ENCODE measurements at places on chromosomes 4 and X. TPM values are rescaled to one million over a fixed set of nuclear protein-coding genes. Genes with fewer than 3 reads are reported as not detected.

The NUP62CL gene
- total RNA-seq: 16.4 TPM

The LUZP4 gene
- not detected for total RNA-seq

The SPATA4 gene
- total RNA-seq: 0.24 TPM

The DCAF8L2 gene
- not detected for total RNA-seq

The H2BW2 gene
- not detected for total RNA-seq

The ARMCX4 gene
- 0.71 TPM for total RNA-seq

The AMOT gene
- 0.02 TPM for total RNA-seq

The BST1 gene
- 15.0 TPM for total RNA-seq

The STOX2 gene
- 2.3 TPM for total RNA-seq

The HS3ST1 gene
- 0.98 TPM for total RNA-seq

The POF1B gene
- 2.0 TPM for total RNA-seq

The ANOS1 gene
- 0.04 TPM for total RNA-seq

The DACH2 gene
- not detected for total RNA-seq

The PPBP gene
- not detected for total RNA-seq

The LONRF3 gene
- total RNA-seq: 2.8 TPM

The RAB41 gene
- not detected for total RNA-seq

The MPP1 gene
- total RNA-seq: 16.4 TPM

The GPC4 gene
- 0.05 TPM for total RNA-seq

The PCDH18 gene
- not detected for total RNA-seq

The STK26 gene
- 9.7 TPM for total RNA-seq

The ADAM29 gene
- total RNA-seq: not detected

The NDNF gene
- not detected for total RNA-seq

The NHS gene
- total RNA-seq: 2.0 TPM

The KLB gene
- 0.14 TPM for total RNA-seq

The ARAP2 gene
- 0.47 TPM for total RNA-seq

The STATH gene
- not detected for total RNA-seq

The KDR gene
- total RNA-seq: 0.10 TPM

The C1QTNF7 gene
- not detected for total RNA-seq

The ZNF732 gene
- total RNA-seq: not detected
